ENCODE measurements at places on chromosomes 2 and 18.

DNA sequence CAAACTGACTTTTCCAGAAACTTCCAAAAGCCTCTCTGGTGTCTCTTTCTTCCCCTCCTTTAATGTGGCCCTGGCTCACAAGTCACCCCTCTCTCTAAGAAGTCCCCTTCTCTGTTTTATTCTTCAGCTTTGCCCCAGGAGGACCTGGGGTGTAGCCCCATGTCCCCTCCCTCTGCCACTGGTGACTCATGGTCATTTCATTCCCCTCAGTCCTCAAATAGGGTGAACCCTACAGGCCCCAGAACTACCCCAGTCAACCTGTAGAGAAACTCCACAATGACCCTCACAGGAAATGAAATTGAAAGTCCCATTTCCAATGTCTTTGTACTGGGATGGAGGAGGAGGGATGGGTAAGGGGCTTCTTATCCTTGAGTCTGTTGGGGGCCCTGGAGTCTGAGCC, 6.2 kb upstream of the SPEG start:
- no peak for DNase-seq

- DNase-seq: no peak
Measured at GRCh38 chr2:160513120-160513519, 19.5 kb upstream of the RBMS1 start.

GRCh38 chr2:66547887-66548286, 113.0 kb downstream of the MEIS1 start:
- no peak for DNase-seq

DNA sequence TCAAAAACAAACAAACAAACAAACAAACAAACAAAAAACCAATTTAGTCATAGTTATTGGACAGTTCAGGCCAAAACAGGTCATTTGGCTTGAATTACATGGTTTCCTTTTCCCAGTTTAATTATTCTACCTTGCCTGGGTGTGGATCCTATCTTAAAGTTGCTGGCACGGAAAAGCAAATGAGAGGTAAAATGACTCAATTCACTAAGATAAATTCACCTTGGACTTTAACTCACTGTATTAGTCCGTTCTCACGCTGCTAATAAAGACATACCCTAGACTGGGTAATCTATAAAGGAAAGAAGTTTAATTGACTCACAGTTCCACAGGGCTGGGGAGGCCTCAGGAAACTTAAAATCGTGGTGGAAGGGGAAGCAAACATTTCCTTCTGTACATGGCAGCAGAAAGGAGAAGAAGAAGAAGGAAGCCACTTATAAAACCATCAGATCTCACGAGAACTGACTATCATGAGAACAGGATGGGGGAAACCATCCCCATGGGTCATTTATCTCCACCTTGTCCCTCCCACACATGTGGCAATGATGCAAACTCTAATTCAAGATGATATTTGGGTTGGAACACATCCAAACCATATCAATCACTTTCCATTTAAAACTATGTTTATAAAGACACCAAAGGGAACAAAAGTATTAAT, 22.5 kb upstream of the TRAPPC8 start:
- no peak for DNase-seq

DNA sequence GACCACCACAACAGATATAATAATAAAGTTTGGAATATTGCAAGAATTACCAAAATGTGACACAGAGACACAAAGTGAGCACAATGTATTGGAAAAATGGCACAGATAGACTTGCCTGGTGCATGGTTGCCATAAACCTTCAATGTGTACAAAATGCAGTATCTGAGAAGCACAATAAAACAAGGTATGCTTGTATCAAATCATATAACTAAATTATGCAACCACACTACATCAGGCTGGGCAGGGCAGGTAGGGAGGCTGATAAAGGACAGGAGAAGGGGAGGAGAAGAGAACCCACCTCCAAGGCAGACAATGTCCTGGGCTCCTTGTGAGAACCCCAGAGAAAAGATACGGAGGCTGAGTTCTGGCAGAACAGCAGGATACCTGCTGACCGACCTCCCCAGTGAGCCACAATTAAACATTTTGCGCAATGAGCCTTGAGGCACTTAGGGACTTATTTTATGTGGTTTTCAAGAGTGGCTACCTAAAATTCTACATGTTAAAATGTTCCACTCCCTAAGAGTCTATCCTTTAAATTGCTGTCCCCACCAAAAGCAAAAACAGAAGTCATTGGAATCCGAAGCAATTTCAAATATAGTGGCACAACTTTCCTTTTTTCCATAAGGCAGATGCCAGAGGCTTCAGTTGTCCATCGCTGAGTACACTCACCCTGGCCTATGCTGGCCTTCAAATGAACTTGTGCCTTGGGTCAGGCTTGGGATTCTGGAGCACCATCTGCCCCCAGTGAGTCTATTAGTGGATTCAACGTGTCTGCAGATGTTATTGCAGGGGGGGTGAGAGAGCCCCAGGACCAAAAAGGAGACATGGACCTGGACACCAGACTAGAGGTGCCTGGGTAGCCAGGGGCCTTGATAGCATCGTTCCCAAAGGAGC, 16.8 kb downstream of the WDFY1 start:
- no peak for DNase-seq

DNA sequence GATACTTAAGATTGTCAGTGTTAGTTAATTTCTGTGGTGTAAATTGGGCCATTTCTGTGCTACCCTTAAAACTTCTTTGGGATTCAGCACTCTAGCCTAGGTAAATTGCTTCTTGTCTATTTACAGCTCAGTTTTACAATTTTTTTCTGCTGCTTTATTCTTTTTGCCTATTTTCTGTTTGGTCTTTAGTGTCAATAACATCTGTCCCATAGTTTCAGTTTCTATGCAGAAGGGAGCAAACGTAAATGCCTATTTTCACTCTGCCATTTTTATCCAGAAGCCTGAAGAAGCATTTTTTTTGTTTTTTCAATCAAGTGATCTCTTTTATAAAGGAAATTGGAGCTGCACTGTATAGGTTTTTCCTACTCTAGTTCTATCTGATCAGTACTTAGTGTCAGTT, 564.9 kb upstream of the MEX3C start:
- no peak for DNase-seq

GRCh38 chr18:32308493-32309120, 118.8 kb downstream of the MEP1B start:
- peak; percentile 2 for DNase-seq

DNA sequence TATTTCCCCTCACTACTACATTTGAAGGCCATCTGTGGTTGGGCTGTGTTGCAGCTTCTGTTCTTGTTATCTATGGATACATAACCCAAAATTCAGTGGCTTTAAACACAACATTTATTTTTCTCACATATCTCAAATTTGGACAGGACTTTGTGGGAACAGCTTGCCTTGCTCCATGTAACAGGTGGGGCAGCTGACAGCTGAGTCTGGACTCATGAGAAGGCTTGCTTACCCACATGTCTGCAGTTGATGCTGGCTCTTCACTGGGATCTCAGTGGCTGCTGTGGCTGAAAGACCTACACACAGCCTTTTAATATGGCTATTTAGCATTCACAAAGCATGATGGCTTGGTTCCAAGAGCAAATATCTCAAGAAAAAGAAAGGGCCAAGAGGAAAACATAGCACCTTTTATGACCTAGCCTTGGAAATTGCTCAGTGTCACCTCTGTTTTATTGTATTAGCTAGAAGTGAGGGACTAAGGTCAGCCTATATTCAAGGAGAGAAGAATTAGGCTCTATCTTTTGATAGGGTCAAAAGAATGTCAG, 296.8 kb upstream of the ZNF521 start:
- no peak for DNase-seq

GRCh38 chr2:137336067-137336466, 570.7 kb downstream of the THSD7B start:
- no peak for DNase-seq

- DNase-seq: no peak
Measured at GRCh38 chr2:241571821-241572620, 13.5 kb downstream of the BOK start.

DNA sequence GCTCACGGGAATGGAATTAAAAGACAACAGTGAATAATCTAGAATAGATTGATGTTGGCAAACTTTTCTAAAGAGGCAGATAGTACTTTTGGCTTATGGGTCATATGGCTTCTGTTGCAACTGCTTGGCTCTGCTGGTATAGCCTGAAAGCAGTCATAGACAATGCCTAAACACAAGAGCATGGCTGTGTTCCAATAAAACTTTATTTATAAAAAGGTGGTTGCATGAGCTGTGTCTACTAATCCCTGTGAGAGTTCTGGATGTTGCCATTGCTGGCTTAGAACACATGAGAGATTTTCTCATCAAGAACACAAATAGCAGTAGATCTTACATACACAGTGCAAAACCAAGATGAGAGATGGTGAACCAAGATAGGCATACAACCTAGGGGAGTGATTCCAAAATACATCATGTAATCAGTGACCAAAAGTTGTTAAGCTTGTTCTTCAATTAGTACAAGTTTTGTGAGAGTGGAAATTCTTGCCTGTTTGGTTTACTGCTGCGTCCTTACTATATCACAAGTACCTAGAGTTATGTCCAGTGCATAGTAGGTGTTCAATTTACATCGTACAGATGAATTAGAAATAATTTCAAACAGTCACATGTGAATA, 380.0 kb downstream of the METTL4 start:
- no peak for DNase-seq

DNA sequence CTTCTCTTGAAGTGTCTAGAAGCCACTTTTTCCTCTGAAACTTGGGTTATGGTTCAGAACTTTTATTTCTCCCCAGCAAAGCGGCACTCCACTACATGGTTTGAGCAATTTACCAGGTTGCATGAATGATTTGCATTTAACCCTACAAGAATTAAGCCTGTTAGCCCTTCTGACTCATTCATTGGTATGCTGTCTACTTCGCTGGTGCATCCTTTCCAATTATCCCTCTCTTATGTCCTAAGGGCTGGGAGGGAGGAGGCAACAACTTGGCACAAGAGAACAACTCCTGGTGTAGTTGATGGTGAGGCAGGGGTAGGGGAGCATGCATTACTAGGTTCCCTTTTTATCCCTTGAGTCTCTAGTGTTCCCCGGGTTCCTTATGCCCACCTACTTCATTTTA, 293.4 kb upstream of the MEX3C start:
- no peak for DNase-seq

DNA sequence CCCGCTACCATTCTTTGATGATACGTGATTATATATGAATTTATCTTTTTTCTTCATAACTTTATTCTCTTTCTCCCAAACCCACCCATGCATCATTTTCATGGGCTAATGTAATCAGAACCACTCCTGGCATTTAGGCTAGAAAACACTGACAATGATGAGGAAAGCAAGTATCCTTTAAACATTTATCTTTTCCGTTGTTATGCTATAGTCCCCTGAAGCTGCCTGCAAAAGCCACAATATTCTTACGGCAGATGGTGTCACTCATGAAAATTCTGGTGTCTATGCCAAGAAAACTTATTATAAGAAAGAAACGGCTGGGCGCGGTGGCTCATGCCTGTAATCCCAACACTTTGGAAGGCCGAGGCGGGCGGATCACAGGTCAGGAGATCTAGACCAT, 221.8 kb upstream of the CTAGE1 start:
- DNase-seq: no peak

- DNase-seq: no peak
Measured at GRCh38 chr2:114119862-114120261, 230.0 kb downstream of the ACTR3 start.

DNA sequence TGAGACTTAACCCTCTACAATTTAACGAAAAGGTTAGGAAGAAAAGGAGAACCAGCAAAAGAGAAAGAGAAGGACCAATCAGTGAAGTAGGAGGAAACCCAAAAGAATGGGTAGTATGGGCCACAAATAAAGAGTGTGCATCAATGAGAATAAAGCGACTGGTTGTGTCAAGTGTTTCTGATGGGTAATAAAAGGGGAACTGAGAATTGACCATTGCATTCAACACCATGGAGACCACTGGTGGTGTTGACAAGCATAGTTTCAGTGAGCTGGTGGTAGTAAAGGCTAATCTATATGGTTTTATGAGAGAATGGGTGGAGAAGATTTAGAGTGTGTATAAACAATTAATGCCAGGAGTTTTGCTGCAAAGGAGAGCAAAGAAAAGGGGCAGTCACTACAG, 75.4 kb downstream of the CSRNP3 start:
- no peak for DNase-seq

DNA sequence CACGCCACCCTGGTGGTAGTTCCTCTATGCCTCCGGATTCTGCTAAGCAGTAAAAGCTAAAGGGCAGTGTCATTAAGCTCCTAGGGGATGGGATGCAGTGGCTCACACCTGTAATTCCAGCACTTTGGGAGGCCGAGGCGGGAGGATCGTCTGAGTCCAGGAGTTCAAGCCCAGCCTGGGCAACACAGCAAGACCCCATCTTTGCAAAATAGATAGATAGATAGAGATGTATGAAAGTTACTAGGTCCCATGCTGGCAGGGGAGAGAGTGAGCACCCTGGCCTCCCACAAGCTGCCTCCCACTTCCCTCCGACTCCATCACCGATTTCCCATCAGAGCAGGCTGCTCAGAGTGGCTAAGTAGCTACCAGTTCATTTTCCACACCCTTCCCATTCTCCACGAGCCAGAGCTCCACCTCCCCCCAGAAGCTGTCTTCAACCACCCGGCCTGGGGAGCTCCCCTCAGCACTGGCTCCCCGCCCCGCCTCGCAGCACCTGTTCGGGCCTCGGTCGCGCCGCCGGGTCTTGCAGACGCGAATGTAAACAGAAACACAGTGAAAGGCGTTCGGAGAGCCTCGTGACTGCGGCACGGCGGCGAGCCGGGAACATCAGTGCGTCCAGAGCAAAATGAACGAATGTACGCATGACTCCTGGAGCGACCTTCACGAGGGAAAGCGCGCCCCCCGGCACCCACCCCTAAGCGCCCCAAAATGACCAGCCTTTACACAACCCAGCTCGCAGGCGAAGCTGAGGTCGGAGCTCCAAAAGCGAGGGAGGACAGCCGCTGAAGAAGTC, 598 bp upstream of the CEP68 start:
- no peak for DNase-seq

GRCh38 chr2:179273461-179273962, 8.9 kb upstream of the SESTD1 start:
- no peak for DNase-seq

DNA sequence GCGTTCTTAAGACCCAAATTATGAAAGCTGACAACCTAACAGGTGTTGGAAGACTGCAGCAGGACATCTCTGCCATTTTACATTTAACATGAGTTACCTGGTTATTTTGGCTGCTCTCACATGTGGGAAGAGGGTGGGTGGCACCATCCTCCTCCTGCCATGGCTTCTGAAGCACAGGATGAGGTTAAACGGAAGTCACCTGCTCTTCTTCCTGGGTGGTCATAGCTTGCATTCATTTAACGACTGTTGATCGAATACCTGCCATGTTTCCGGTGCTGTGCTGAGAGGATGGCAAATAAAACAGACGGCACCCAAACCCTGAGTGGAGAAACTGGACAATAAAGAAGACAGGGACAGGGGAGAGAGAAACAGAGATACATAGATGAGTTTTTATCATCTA, 118.0 kb downstream of the RHBDD1 start:
- DNase-seq: no peak

DNA sequence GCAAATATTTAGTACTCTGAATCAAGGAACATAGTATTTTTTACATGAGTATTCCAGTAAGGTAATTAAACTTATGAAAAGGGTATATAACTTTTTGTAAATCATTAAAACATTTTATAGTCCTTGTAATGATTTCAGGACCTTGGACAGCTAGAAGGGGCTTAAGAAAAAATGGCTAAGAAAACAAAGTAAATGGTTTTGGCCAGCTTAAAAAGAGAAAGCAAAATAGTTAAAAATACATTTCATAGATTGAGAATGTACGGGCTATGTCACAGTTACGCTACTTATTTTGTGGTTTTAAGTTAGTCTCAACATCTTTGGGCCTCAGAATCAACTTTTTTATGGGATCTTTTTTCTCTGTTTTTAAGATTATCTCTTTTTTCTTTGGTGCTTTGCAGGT, 26.7 kb downstream of the POLI start:
- no peak for DNase-seq

GRCh38 chr2:3644246-3644525, 13.8 kb upstream of the ALLC start:
- no peak for DNase-seq

Data from activated CD4-positive, alpha-beta T cell treated with anti-CD3 and anti-CD28 coated beads, Interleukin-10, Interleukin-2, amounts not matched to agents 100 ng/mL and 50 ng/mL, durations not matched to agents 16 hours and 8 hours (primary cell).